Stimulated activated CD8-positive, alpha-beta memory T cell treated with anti-CD3 and anti-CD28 coated beads, Interleukin-15, amount 100 ng/mL, for 48 hours (primary cell): ENCODE measurements at places on chromosomes 16 and 17.
A peak's percentile ranks its signal among the peaks of the same experiment; 100 is the strongest.

- DNase-seq = no peak
Measured at GRCh38 chr17:27818401-27819105, 18.2 kb upstream of the NOS2 start.

DNA sequence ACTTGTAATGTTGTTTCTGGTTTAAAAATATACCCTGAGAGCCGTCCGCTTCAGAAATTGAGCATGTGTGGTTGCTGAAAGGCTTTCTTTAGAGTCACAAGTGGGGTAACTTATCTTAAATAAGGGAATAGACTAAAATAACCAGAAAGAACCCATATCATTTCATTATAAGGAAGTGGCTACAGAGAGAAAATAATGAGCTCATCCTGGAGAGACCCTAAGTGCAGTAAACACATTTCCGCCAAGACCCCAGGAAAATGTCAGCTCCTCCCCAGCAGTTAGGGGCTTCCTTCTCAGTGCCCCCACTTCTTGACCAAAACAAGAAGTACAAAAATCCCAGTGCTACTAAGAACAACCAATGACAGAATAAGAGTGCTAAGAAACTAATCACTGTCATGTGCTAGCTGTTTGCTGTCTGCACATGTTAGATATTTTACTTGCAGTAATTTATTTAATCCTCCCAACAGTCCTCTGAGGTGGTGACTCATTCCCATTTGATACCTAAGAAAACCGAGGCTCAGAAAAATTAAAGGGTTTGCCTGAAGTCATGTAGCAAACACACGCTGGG lies 83.5 kb downstream of the CDYL2 start:
- DNase-seq = no peak

DNA sequence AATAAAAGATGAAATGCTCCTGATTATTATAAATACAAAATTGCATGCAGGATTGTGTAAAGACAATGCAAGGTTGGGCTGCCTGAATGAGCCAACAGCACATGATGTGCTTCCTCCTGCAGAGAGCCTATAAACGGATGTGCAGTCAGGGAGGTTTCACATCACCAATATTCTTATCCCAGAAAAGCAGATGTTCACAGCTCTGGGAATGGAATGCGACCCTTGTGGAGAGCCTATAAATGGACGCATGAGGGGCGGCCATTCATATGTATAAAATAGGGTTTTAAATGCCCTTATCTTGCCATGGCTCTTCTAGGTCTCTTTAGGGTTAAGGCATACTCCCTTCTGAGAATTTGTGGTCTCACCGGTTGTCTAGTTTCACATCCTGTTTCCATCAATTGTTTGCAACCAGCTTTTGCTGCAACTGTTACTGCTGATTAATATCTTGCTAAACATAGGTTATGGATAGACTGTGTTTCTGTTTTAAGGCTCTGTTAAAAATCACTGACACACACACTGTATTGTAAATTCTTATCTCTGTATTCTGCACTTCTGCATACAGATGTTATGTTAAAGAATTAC lies 31.9 kb downstream of the SLFN11 start:
- DNase-seq = no peak

DNA sequence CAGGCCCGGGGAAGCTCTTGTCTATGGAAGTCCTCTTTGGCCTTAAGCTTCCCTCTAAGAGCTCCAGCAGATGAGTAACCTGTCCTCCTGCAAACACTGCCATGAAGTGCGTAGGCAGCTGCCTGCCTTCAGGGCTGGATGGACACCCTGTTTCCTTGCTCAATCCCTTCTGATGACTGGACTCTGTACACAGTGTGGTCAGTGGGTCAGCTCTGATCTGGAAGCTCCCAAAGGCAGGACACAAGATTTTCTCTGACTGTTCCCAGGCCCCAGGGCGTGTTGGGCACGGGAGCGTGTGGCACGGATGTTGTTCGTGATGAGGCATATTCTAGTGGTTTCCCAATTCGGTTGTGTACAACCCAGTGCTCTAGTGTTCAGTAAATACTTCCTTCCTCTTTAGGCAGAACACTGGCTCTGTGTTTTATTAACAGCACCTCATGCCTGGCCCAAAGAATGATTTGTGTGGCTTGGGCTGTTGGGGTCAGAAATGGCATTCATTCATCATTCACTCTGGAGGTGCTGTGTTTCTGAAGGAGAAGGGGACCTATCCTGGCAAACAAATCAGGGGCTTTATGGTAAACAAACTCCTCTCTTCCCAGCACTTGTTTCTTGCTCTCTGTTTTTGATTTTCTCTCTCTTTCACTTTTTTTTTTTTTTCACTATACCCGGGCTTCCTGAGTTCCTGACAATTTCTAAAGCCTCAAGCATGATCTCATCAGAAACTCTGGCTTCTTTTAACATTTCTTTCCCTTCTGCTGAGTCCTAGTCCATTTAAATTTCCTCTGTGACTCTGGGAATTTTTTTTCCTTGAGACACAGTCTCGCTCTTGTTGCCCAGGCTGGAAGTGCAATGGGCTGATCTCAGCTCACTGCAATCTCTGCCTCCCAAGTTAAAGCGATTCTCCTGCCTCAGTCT lies 12.0 kb upstream of the RNF157 start:
- no peak for DNase-seq

DNA sequence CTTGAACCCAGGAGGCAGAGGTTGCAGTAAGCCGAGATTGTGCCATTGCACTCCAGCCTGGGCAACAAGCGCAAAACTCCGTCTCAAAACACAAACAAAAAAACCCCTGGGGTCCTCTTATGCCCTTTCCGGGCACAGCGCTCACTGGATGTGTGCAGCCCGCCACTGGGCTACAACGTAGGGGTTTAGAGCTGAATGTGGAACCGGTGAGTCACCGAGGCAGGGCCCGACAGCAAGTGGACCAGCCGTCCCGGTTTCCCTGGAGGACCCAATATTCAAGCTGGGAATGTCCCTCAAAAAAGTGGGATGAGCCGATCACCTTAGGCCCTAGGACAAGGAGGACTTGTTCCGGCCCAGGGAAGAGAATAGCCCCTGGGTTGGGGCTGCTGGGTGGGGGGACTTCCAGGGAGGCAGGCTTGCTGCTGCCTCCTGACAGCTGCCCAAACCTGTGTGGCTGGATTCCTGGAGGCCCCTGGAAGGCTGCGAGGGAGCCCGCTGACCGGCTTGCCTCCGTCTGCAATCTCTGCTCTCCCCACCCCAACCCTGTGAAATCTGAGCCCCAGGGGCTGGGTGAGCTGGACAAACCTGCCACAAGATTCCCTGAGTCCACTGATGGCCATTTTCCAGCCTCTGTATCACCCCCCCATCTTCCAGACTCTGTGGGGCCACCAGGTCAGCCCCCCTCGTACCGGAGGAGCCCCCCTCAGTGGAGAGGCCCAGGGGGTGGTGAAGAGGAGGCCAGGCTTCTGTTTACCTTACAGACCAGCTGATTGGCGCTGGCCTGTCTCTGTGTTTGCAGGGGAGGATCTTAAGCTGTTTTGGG lies 2.9 kb upstream of the CLDN9 start:
- DNase-seq = no peak

DNA sequence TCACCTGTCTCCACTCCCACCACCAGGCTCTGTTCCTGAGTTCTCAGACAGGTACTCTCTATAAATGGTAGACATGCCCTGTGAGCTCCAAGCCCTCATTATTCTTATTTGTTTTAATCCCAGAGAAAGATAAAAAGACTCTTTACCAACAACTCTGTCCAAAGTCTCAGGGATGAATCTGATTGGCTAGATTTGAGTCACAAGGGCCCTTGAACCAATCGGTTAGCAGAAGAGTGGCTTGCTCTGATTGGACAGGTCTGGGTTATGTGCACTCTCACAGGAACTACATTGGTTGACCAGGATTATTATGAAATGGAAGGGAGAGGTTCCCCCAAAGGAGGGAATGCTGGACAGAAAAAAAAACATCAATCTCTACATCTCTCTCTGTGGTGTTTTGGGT lies 7.5 kb downstream of the COTL1 start:
- DNase-seq = no peak

- no peak for DNase-seq
Measured at GRCh38 chr16:4404247-4404966, 12.0 kb downstream of the CORO7 start.

GRCh38 chr16:645852-646678 lies 3.1 kb upstream of the WDR90 start:
- DNase-seq = no peak

GRCh38 chr17:76468634-76469010 lies 1.2 kb downstream of the AANAT start:
- DNase-seq = no peak

DNA sequence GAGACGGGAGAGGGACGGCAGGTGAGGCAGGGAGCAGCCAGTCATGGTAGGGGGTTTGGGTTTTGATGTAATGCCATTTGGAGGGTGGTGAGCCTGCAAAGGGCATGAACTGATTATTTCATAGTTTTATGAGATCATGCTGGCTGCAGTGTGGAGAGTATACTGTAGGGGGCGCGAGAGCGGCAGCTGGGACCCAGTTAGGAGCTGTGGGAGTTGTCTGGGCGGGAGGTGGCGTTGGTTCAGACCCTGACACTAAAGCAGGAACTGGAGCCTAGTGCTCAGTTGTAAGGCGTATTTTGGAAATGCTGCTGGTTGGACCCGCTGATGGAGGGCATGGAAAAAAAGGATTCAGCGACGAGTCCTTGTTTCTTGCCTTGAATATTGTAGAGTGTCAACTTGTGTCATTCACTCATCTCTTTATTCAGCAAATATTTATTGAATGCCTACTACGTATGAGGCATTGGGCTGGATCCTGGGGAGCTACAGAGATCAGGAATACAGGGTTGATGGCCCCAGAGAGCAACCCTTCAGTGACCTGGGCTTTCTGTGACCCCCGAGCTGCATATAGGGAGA lies 23.7 kb upstream of the KDM8 start:
- DNase-seq = peak; percentile 76

GRCh38 chr16:3282103-3282729 lies 1.1 kb upstream of the ZNF263 start:
- no peak for DNase-seq

GRCh38 chr17:2624292-2624731 lies 30.9 kb downstream of the PAFAH1B1 start:
- no peak for DNase-seq

- DNase-seq = no peak
Measured at GRCh38 chr17:32385971-32386370, 36.0 kb downstream of the ZNF207 start.

DNA sequence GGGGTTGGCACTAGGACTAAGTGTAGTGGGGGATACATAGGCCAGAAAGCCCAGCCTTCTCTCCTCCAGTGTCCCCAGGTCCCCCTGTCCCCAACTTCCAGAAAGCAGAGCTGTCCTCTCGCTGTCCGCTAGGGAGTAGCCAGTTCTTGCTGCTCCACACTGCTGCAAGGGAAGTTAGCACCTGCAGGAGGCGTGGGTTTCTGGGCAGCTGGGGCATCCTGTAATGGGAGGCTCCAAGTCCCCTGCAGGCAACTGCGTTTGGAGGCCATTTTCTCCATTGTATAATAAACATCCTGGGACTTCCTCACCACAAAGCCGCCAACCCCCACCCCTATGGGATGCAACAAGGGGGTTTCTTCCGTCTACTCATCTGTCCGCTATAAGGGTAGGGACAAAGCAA lies 1.7 kb downstream of the RPRML start:
- no peak for DNase-seq

GRCh38 chr17:57784226-57784895 lies 39.3 kb upstream of the CCDC182 start:
- no peak for DNase-seq

- no peak for DNase-seq
Measured at GRCh38 chr16:81463296-81463890, 18.8 kb downstream of the CMIP start.

- no peak for DNase-seq
Measured at GRCh38 chr16:72749091-72749490, 298.8 kb downstream of the ZFHX3 start.

DNA sequence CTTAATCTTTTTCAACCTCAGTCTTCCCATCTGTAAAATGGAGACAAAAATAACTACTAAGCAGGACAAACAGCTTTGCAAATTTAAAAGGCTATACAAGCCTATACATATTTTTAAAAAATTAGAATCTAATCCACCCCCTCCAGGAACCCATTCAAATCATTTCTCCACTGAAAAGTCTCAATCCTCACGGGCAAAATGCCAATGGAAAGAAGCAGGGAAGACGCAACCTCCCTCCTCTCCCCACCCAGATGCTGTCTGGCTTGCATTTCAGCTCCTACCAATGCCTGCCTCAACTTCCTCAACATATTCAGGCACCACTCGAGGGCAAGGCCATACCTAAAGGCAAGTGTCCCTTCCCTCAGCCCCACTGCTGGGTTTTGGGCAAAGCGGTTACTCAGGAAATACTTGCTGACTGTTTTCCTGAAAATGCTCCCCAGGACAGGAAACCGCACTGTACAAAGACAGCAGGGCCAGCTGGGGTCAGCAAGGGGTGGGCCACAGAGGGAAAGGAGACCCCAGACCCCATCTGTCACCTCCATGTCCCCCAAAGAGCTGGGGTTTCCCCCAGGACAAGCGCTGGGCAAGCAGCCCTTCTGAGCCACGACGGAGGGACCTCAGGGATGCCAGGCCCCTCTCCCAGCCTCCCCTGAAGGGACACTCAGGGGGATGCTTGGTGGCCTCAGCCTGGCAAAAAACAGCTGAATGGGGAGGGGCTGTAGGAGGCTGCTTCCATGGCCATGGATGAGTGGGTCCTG lies 47.7 kb upstream of the DOC2B start:
- no peak for DNase-seq

GRCh38 chr16:3542601-3543373 lies 34.4 kb downstream of the NLRC3 start:
- no peak for DNase-seq

DNA sequence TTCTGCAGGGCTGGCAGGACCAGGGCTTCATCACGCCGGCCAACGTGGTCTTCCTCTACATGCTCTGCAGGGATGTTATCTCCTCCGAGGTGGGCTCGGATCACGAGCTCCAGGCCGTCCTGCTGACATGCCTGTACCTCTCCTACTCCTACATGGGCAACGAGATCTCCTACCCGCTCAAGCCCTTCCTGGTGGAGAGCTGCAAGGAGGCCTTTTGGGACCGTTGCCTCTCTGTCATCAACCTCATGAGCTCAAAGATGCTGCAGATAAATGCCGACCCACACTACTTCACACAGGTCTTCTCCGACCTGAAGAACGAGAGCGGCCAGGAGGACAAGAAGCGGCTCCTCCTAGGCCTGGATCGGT lies 1.4 kb downstream of the CDK5R1 start:
- DNase-seq = no peak

DNA sequence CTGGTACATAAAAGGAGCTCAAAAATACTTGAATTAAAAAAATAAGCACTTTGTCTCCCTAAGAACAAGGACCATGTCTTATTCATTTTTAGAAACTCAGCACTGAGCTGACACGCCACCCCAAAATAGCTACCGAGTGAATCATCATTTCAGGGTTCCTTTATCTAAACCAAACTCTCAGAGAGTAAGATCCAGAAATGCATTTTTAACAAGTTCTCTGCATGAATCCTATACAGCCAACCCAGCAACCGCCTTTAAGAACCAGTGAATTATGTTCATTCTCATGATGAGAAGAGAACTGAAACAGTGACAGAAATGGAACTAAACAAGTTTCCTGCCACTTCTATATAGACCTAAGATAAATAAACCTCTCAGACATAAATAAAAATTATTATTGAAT lies 8.7 kb downstream of the C16orf87 start:
- DNase-seq = no peak

- DNase-seq = no peak
Measured at GRCh38 chr16:58855291-58855863, 121.3 kb upstream of the GOT2 start.

- no peak for DNase-seq
Measured at GRCh38 chr16:19517424-19518089, 4.3 kb downstream of the GDE1 start.
